Neural cell (in vitro differentiated cells): ENCODE measurements at places on chromosomes 4 and X. TPM values are rescaled to one million over a fixed set of nuclear protein-coding genes. Genes with fewer than 3 reads are reported as not detected.

SLC39A8 gene
- 0.53 TPM in 1 of 2 replicates, not detected in the other for polyA plus RNA-seq

CLCN4 gene
- polyA plus RNA-seq: 21.4 and 21.7 TPM in 2 replicates

SSX2B gene
- not detected in 2 replicates for polyA plus RNA-seq

S100G gene
- polyA plus RNA-seq: not detected in 2 replicates

PPP1R2C gene
- not detected in 2 replicates for polyA plus RNA-seq

SLC34A2 gene
- not detected in 2 replicates for polyA plus RNA-seq

KCNIP4 gene
- 21.4 and 22.8 TPM in 2 replicates for polyA plus RNA-seq
